Occipital lobe (tissue), 3 donors: ENCODE measurements at places on chromosomes 3 and 15.

DNA sequence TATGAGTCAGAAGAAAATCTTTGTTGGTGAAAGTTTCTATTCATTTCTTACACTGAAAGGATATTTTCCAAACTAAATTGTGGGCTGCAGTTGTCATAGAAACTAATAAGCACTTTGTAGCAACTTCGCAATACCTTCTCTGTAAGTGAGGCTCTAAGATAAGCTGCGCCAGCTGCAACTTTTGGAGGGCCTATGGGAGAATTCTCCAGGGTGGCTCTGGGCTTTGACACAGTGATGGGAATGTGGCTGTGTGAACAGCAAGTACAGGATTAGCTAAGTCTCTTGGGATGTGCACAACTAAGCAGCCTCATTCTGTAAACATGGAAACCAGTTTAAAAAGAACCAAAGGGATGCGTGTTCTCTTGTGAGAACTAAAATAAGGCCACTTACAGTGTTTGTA, 124.6 kb upstream of the SGO1 start:
- DNase-seq = no peak

- DNase-seq = no peak
These were observed 7.3 kb downstream of the ESYT3 start for GRCh38 chr3:138441742-138442141.

- DNase-seq = no peak
These were observed 17.2 kb upstream of the TIMP4 start for GRCh38 chr3:12175844-12176453.

DNA sequence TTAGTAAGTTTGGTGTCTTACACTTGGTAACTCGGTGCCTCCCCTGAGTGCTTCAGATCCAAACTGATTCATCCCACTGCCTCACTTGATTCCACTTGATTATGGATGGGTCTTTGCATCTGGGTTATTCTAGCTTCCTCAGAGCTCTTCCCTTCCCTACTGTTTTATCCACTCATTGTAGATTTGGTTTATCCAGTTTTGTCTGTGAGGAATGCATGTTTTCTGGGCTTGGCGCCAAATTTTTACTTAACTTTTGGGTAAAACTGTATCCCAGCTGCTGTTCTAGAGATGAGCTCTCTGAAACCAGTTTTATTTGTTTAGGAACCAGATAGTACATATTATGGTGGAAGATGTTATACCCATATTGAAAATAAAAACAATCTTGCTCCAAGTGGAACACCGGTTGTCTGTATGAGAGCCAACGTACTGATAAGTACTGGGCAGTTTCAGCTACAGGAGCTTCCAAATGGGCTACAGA, 20.9 kb downstream of the RAD54L2 start:
- DNase-seq = no peak

GRCh38 chr3:14147066-14147435, 22.2 kb downstream of the TMEM43 start:
- no peak for DNase-seq

GRCh38 chr3:78913711-78914110, 854.1 kb downstream of the ROBO1 start:
- no peak for DNase-seq
